ENCODE measurements at places on chromosomes 7 and 10.

GRCh38 chr7:116810267-116811116 is 51.9 kb upstream of the CAPZA2 start:
- DNase-seq = no peak

GRCh38 chr10:6130848-6131470 is 42.1 kb downstream of the RBM17 start:
- no peak for DNase-seq

DNA sequence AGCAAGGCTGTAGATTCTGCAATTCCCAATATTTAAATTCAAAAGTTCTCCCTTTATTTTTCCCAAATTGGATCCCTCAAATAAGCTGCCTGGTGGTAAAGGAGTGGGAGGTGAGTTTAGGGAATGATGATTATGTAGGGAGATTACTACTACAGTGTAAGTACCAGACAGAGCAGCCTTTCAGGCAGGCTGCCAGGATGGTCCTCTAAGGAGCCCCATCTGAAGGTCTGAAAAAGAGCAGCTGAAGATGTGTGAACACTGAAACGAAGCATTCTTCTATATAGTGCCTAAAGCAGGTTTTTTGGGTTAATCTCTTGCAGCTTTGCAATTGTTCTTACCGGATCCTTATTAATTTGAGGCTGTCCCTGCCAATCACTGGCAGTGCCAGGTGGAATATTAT is 84.7 kb downstream of the CREB5 start:
- no peak for DNase-seq

DNA sequence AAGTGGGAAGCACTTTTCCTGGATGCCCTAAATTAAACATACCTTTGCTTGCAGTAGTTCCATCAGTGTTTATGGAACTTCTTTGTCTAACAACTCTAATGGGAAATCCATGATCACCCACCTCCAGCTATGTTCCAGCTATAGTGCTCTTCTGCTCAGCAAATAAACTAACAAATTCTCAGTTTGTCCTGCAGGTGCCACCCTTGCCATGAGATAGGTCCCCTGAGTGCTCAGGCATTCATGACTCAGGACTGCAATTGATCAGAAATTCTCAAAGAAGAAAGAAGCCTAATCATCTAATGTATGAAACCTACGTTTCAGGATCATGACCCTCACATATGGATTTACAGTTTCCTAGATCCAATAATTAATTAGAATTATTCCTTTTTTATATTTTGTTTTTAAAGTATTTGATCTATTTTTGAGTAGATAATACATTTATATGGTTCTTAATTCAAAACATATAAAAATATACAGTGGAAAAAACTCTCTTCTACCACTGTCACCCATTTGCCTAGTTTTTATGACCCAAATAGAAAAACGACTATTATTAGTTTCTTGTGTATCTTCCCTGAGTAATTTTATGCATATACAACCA is 48.7 kb upstream of the DYNC1I1 start:
- DNase-seq = no peak

Data from CD8-positive, alpha-beta memory T cell (primary cell).